Tibial nerve (tissue), 4 donors: ENCODE measurements at places on chromosomes 7 and 10. TPM values are rescaled to one million over a fixed set of nuclear protein-coding genes. Genes with fewer than 3 reads are reported as not detected.

DNA sequence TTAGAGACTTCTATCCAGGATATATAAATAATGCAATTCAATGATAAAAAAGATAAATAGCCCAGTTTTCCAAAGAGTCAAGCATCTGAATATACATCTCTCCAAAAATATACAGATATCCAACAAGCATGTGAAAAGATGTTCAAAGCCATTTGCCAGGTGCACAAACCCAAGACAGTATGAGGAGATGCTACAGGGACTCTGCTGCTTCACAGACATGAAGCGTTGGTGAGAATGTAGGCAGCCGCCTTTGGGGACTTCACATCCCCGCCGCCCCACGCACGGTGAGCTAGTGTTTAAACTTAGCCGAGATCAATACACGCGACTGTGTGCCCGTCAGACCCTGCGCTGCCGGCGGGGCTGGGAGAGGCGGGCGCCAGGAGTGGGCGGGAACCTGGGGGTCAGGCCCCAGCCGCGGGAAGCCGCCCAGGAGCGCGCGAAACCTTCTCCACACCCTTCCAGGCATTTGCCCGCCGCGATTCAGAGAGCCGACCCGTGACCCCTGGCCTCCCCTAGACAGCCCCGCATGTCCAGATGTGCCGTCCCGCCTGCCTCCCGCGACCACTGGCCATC, 927 bp upstream of the ALOX5 start:
- DNase-seq, result no peak

- no peak for DNase-seq
Measured at GRCh38 chr10:128067691-128068397, 58.4 kb downstream of the MKI67 start.

DNA sequence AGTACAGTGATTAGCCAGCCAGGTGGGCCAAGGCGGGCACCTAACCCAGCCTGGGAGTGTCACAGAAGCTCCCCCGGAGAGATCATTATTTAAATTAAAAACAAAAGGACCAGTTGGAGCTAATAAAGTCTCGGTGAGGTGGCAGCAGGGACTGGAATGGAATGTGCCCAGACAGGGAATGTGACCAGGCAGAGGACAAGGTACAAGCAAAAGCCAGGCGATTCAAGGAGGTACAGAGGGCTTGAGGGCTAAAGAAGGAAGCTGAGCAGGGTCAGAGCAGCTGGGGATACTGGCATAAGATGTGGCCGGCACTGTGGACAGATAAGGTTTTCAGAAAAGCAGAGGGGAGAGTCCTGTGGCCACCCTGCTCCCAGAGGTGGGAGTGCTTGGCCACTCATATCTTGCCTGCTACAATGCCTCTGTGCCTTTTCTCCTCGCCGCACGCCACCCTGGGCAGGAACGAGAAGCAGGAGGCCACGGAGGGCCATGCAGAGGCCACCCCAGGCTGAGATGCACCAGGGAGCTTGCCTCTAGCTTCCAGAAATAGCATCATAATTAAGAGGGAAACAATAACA, 13.2 kb downstream of the TMEM273 start:
- DNase-seq, result no peak

- DNase-seq, result no peak
Measured at GRCh38 chr10:75070476-75070875, 41.0 kb upstream of the SAMD8 start.

GRCh38 chr7:71130031-71130679, 1.8 kb upstream of the GALNT17 start:
- no peak for DNase-seq

GRCh38 chr10:61752111-61753011, 89.6 kb downstream of the CABCOCO1 start:
- no peak for DNase-seq

GRCh38 chr7:151017370-151017952, 6.8 kb downstream of the ATG9B start:
- DNase-seq, result no peak

DNA sequence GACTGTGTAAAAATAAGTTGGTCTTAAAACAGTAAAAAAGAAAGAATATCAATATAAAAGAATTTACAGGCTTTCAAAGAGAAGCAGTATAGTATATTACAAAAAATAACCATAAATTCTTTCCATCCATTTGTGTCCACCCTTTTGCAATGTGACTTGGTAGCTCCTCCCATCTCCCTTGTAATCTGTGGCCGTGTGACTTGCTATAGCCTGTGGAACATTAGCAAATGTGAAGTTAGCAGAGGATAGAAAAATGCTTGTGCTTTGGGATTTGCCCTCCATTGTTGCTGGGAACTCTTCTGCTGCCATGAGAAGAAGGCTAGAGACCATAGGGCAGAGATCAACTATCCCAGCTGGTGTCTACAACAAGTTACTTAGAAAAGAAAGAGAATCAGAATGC, 30.2 kb downstream of the KLHL7 start:
- no peak for DNase-seq

- no peak for DNase-seq
Measured at GRCh38 chr10:22537810-22538209, 176.6 kb downstream of the PIP4K2A start.

DNA sequence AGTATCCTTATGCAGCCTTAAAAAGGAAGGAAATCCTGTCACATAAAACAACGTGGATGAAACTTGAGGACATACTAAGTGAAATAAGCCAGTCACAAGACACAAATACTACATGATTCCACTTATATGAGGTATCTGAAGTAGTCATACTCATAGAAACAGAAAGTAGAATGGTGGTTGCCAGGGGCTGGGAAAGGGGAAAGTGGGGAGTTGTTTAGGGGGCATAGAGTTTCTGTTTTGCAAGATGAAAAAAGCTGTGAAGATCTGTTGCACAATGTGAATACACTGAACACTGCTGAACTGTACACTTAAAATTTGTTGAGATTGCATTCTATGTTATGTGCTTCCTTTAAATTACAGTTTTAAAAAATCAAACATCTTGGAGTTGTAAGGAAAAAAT, 2.9 kb downstream of the NUP205 start:
- no peak for DNase-seq

- DNase-seq, result no peak
Measured at GRCh38 chr10:22219308-22219707, 1.5 kb upstream of the EBLN1 start.

GRCh38 chr7:40843338-40843985, 708.7 kb downstream of the SUGCT start:
- no peak for DNase-seq

DNA sequence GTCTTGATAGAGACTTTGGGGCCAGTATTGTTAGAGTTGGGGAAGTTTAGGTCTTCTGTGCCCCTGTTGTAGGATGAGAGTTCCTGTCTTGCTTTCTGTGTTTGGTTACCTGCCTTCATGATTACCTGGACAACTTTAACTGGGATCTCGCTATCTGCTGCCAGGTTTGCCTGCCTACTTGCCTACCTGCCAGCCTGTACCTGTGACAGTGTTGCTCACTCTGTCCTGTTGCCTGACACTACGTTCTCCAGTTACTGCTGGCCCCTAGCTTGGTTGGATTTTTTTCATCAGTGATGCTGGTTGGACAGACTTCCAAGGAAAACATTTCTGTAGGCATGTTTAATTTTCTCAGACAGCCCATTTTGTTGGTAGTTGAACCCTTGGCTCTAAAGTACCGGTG, 48.4 kb downstream of the PPP1R9A start:
- no peak for DNase-seq

GRCh38 chr10:84267503-84268126, 22.8 kb downstream of the RGR start:
- DNase-seq, result no peak

- DNase-seq, result no peak
Measured at GRCh38 chr10:74867351-74867750, 41.0 kb downstream of the KAT6B start.

DNA sequence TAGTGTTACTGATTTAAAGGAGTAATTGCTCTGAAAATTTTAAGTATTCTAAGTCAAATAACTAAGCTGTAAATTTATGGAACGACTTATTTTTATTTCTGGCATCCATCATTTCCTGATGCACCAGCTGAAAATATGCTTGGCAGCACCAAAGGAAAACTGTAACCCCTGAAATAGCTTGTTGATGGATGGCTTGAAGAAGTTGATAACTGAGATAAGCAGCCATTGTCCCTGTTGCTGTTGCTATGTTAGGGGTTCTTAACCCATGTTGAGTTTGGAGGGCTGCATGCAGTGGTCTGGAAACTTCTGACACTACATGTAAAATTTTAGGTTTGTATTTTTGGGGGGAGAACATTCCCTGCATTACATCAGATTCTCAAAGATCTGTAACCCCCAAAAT, 30.6 kb downstream of the RPA3 start:
- no peak for DNase-seq

- DNase-seq, result peak; percentile 13
Measured at GRCh38 chr7:27187475-27188385, 2.7 kb upstream of the HOXA11 start.

DNA sequence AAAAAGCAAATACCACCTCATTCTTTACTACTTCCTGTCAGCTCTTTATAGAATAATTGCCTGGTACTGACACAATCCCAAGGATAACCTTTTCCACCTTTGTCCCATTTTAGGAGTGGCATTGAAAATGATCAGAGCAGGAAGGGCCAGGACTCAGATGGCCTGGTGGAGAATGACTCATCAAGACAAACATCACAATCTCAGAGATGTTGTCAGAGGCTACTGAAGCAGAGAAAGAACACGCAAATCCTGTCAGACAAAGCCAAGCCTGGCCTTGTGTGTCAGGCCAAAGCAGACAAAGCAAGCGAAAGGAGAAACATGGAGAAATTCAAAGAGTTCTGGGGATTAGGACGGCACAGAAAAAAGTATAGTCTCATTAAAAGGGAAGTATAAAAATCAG, 40.9 kb downstream of the NSUN6 start:
- no peak for DNase-seq

The STAG3 gene
- 8.2 TPM for total RNA-seq

The ADARB2 gene
- total RNA-seq, result 21.2 TPM

The TMEM139 gene
- total RNA-seq, result 12.0 TPM

The DEPP1 gene
- total RNA-seq, result 530 TPM

The NEBL gene
- 60.2 TPM for total RNA-seq

The CALCR gene
- not detected for total RNA-seq

The NPC1L1 gene
- 0.44 TPM for total RNA-seq

The SORCS3 gene
- total RNA-seq, result 3.9 TPM

The LGI1 gene
- 19.7 TPM for total RNA-seq

The WNT8B gene
- total RNA-seq, result not detected
